ENCODE measurements at places on chromosomes 3 and 15.

DNA sequence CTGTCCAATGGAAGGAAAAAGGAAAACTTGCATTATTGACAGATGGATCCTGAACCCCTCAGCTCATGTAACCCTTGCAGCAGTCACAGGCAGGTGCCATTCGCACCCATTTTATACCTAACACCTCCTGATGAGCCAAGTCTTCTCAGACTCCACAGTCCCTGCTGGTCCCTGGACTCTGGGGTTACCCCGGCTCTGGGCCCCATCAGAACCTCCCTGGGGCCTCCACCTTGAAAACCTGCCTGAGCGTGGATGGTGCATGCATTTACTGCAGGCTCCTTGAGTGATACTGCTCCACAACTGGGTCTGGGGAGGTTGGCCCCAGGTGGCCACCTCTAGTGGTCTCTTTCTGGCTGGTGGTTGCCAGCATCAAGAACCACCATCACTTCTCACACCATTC lies 15.9 kb upstream of the DOCK3 start:
- DNase-seq, result no peak

DNA sequence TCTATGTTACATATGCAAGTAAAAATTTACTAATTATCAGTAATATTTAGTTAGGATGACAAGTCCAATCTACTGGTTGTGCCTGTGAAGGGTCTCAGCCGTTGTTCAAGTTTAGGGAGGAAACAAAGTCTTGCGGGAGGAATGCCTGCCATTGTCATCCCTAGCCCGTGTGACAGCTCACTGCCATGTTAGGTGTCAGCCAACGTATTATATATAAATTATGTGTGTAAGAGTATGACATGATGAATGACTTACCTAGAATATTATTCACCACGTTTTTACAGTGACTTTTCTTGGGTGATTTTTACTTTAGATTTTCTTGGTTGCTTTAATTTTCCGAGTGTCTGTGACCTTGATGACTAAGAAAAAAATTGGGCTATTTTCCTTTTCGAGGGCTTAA lies 614.4 kb upstream of the MDFIC2 start:
- no peak for DNase-seq

- no peak for DNase-seq
Measured at GRCh38 chr3:66270701-66271100, 49.9 kb downstream of the SLC25A26 start.

DNA sequence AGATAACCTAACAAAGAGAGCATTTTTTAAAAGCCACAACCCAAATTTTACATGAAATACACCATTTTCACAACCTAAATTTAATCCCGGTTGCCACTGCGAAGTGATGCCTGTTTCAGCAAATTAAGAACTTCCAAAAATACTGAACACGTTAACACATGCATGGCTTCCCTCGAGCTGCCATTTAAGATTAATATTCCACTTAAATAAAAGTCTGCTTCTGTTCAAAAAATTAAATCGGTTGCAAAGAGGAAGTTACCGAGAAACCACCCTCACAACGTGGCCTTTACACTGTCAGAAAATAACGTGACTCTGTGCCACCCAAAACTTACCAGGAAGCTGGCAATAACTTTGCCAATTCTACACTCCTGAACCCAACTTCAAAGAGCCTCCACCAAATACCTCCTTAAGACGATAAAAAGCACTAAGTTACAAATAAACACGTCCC lies 1.2 kb downstream of the TBL1XR1 start:
- no peak for DNase-seq

DNA sequence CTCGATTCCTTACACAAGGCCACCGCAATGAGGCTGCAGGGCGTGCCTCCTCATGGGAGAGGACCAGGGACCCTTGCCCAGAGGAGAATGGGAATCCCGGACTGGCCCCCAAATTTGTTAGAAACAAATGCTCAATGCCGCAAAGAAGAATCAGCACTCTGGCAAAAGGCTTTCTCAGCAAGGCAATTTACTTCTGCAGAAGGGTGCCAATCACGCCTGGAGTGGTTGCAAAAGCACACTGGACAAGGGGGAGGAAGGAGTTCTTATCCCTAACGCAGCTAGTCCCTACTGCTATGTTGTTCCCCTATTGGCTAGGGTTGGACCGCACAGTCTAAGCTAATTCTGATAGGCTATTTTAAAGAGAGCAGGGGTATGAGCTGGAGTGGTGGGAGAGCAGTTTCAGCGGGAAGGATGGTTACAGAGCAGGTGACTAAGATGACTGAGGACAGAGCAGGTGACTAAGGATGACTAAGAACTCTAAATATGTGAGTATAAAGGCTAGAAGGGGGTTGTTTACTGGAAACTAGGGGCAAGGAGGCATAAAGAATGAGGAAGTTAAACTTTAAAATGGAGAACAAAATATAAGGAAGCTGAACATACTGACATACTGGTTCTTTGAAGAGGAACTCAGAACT lies 48.5 kb downstream of the KATNBL1 start:
- no peak for DNase-seq

- no peak for DNase-seq
Measured at GRCh38 chr15:92605225-92605944, 50.2 kb downstream of the FAM174B start.

- DNase-seq, result no peak
Measured at GRCh38 chr3:193744822-193745684, 152.0 kb downstream of the OPA1 start.

DNA sequence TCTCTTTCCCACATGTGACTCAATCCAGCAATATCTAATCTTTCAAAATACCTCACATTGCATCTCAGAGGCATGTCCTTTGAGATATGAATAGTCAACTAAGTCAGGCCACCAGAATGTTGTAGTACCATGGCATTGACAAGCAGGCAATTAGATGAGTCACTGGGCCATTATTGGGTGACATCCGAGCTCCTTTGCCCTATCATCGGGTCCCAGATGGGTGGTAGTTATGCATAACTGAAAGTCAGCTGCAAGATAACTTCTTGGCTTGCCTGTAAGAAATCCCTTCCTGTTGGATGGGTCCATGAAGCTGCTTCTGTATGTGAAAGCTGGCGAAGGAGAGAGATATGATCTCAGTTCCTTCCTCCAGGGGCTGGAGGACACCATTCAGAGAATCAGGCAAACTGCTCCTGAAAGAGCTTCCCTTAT lies 32.8 kb downstream of the ARRDC4 start:
- DNase-seq, result no peak

- no peak for DNase-seq
Measured at GRCh38 chr3:188007897-188008296, 146.1 kb upstream of the LPP start.

- no peak for DNase-seq
Measured at GRCh38 chr15:87538327-87538834, 718.2 kb downstream of the NTRK3 start.

DNA sequence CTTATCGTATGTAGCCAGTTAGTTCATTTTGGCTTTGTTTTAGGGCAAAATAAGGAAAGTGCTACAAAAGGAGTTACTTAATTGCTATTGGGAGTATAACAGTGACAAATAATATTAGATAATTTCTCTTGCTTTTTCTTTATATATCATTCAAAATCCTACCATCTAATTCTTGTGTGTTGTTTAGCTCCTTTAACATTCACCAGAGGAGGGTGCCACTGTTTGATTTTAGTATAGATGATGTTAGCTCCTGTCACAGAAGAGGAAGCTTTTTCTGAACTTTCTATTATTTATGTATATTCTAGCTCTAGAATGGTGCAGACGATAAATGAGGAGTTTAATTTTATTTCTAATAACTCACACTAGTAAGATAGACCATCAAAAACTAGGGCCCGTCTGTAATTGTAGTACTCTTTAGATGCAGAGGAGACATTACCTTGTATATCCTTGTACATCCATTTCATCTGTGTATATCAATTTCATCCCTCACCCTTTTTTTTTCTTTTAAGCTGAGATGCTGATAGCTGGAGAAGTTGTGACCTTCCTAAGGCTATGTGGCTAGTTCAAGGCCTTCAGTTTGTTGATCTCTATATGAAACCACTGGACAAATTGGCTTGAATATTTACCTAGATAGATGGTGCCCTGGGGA lies 3.0 kb downstream of the PPM1L start:
- DNase-seq, result no peak

GRCh38 chr3:157948605-157949383 lies 157.4 kb downstream of the SHOX2 start:
- DNase-seq, result no peak

DNA sequence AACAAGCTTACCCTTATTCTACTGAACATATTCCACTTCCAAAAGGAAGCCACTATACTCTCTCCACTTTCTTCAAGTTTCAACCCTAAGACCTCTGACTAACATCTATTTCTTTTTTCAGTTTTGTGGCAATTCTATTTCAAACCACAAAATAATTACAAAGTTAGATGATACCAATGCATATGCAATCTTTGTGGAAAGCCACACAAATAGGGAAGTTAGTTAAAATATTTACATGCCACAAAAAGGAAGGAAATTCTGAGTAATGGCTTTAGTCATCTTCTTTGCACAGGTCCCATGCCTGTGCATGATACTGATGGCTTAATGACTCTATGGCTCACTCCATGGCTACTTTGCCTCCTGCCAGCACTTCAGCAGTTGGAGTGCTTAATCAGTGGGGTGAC lies 57.0 kb upstream of the MCTP2 start:
- DNase-seq, result no peak

GRCh38 chr3:50453907-50454306 lies 49.5 kb downstream of the CACNA2D2 start:
- no peak for DNase-seq

GRCh38 chr15:40427188-40427587 lies 13.6 kb upstream of the BAHD1 start:
- DNase-seq, result no peak

All from activated naive CD4-positive, alpha-beta T cell treated with anti-CD3 and anti-CD28 coated beads, Interleukin-2, amount 50 U/mL, for 16 hours (primary cell).